ENCODE measurements at places on chromosomes 3 and 15.
A peak's percentile ranks its signal among the peaks of the same experiment; 100 is the strongest.

- no peak for DNase-seq
Measured at GRCh38 chr3:87354398-87354797, 78.0 kb upstream of the POU1F1 start.

DNA sequence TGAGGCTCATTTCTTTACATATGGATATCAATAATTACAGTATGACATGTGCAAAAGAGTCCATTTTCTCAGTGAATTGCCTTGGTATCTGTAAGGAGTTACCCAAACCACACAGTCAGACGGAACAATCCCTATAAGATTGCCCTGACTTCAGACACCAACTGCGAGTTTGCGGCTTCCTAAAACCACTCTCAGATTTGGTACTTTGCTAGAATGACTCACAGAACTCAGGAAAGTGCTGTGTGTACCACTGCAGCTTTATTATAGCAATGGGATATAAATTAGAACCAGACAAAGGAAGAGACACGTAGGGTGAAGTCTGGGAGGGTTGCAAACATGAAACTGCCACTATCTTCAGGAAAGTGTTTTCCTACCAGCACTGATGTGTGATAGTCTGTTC lies 45.8 kb upstream of the ATP13A3 start:
- no peak for DNase-seq

DNA sequence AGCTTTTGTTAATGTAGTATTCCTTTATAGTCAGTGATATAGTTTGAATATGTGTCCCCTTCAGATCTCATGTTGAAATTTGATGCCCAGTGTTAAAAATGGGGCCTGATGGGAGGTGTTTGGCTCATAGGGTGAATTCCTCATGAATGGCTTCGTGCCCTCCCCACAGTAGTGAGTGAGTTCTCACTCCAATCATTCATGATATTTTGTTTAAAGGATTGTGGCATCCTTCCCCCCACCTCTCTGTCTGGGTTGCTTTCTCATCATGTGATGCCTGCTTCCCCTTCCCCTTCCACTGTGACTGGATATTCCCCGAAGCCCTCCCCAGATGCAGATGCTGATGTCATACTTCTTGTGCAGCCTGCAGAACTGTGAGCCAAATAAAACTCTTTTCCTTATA lies 649.8 kb upstream of the NR2F2 start:
- DNase-seq = no peak

DNA sequence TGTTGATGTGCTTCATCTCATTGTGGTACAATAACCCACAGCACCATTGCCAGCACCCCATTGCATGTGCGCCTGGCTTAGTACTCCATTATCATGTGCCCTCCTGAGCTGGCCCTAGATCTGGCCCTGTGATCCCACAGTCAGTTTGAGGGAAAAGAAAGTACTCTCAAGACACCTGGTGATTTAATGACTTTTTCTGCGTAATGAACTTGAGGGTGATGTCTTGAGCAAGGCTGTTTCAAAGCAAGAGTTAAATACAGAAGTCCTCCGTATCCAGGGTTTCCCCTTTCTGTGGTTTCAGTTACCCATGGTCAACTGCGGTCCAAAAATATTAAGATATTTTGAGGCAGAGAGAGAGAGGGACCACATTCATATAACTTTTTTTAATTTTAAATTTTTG lies 16.3 kb downstream of the C3orf20 start:
- DNase-seq = no peak

DNA sequence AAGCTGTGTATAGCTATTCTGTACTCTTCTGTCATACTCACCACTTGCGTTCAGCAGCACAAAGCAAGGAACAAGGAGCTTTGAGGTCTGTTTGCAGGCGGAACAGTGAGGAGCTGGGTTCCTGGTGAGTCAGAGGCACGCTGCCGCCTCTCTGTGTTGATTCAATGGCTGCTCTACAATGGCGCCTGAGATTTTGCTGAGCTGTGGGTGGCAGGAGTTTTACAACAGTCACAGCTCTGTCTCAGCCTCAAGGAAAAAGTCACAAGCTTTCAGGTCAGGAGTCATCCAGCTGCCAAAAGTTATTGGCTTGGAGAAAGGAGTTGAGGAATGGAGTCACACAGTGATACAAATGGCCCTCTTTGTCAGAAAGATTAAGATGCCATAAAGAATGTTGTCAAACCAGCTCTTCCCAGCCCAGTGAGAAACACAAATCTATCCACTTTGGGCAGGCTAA lies 98.1 kb downstream of the SSR3 start:
- peak; percentile 27 for DNase-seq

- DNase-seq = no peak
Measured at GRCh38 chr3:169138849-169139420, 524.6 kb downstream of the MECOM start.

DNA sequence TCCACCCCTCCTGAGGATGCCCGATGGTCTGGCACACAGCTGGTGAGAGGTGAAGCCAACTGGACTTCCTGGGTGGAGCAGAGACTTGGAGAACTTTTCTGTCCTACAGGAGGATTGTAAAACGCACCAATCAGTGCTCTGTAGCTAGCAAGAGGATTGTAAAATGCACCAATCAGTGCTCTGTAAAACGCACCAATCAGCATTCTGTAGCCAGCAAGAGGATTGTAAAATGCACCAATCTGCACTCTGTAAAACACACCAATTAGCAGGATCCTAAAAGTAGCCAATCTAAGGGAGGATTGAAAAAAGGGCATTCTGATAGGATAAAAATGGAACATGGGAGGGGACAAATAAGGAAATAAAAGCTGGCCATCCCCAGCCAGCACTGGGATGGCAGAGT lies 150.2 kb downstream of the CHSY1 start:
- no peak for DNase-seq

- no peak for DNase-seq
Measured at GRCh38 chr15:51133140-51133765, 38.5 kb upstream of the TNFAIP8L3 start.

- no peak for DNase-seq
Measured at GRCh38 chr3:134430174-134430573, 55.6 kb downstream of the ANAPC13 start.

DNA sequence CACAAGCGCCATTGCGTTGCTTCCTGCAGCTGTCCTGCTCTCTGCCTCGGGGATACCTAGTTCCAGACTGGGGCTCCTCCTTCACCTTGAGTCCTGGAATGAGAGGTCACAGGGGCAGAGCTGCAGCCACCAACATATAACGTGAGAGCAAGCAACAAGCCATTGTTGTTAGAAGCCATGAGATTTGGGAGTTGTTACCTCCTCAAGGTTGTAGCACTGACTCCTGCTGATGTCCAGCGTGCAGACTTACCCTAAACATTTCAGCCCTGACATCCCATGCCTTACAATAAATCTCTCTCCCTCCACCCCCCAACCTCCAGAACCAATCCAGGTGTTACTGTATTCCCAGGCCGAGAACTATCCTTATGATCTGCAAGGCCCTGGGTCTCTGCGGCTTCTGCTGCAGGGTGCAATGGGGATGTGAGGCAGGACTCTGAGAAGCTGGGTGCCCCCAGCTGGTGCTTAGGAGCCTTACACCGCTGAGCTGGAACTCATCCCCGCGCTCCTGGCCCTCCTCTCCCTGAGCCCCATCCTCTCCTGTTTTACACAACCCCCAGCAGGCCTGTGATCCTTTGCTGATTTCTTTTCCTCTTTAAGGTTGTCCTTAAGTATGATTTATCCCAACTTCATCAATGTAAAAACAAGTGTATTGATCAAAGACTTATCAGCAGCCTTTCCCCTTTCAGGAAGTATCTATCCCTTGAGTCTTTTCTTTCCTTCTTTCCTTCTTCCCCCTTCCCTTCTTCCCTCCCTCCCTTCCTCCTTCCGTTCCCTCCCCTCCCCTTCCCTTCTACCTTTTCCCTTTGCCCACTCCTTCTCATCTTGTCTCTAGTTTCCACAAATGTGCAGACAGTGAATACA lies 84.2 kb upstream of the ABHD2 start:
- DNase-seq = peak; percentile 71

- no peak for DNase-seq
Measured at GRCh38 chr3:146739203-146739671, 134.1 kb upstream of the PLSCR5 start.

- no peak for DNase-seq
Measured at GRCh38 chr15:99130765-99131440, 26.0 kb downstream of the SYNM start.

DNA sequence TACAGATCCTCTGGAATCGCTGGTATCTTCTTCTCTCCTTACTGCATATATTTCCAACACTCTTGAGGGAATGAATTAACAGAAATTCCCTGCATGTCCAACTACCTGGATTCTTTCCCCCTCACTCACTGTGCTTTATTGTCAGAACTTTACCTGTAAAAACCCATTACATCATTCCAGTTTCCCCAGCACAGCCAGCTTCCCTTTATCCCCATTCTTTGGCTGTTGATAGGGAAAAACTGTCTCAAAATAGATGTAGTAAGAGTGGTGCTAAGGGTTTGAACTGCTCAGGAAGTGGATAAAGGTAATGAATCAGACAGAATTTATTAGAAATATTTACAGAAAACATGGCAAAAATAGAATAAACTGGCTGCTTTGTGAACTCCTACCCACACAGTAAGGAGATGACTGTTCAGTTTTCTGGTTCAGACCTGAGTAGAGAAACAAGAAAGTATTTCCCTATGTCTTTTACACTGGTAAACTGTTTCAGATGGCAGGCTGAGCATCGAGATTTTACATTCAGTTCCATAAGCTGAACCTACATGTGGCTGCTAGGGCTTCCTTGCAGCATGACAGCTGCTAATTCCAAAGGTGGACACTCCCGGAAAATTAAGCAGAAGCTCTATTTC lies 188.4 kb downstream of the CPNE4 start:
- DNase-seq = no peak

DNA sequence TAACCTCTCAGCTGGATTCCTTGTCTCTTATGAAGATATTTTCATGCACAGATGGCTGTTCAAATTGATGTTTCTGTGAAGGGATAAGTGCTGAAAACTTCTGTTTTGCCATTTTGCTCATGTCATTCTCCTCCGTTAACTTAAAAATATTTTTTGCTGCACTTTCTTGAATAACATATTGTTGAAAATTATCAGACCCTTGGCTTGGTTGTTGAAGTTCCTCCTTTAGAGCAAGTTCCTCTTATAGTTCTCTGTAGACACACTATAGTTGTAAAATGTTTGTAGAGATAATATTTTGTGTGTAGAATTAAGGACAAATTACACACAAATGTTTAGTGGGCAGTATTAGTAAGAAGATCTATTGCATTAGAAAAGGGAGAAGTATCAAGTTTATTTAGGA lies 300.4 kb downstream of the SV2B start:
- no peak for DNase-seq

- DNase-seq = no peak
Measured at GRCh38 chr3:182999767-183000166, 19.4 kb upstream of the DCUN1D1 start.
